ENCODE measurements at places on chromosomes 6 and 20.

DNA sequence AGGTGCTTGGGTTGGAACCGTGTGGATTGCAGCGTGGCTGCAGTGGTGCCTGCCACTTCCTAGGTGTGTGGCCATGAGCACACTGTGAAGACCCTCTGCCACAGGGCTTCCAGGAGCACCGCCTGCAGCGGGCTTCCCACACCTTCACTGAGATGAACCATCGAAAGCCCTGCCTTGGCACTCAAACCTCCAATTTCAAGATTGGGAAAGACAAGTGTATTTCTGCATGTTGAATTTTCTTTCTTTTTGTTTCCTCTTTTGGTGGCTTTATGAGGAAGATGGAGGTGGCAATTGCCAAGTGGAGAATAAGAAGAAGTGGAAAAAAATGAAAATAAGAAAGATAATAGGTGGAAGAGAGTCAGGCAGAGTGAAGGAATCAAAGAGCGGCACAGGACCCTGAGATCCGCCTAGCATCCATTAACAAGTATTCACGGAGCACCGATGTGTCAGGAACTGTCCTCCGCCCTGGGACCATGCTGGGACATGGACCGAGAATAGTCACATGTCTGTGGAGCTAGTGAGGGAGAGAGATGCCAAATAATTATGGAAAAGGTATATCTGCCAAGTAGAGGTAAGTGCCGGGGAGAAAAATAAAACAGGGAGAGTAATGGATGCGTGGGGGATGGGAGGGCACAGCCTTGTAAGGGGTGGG lies 159.9 kb downstream of the BCAS1 start:
- DNase-seq, result no peak

DNA sequence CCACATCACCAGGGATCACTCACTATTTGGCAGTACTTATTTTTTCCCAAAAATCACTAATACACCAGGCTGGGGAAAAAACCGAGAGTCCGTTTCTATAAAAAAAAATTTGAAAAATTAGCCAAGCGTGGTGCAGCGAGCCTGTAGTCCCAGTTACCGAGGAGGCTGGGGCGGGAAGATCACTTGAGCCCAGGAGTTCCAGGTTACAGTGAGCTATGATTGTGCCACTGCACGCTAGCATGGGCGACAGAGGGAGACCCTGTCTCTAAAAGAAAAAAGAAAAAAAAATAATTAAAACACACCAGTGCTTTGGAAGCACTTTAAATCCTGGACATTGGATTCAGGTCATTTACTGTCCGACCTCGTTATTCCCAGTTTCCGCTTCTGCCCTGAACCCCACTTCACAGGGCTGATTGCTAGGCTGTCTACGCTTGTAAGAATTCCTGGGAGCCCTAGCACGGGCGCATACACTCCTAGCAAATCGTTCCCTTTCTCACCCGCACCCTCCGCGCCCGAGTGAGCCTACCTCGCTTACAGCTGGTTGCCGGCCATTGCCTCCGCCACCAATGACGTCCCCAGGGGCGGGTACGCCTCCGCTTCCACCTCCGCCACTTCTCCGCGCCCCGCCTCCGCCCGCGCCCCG lies at the start of gene TPMT:
Gene TPMT (minus strand): TSS at position 571 of the 643 bp plus-strand sequence. CDS start 5,950 bp downstream, outside the sequence.
- DNase-seq, result no peak

- no peak for DNase-seq
Observed at GRCh38 chr20:46371656-46372055, 34.8 kb downstream of the ELMO2 start.

DNA sequence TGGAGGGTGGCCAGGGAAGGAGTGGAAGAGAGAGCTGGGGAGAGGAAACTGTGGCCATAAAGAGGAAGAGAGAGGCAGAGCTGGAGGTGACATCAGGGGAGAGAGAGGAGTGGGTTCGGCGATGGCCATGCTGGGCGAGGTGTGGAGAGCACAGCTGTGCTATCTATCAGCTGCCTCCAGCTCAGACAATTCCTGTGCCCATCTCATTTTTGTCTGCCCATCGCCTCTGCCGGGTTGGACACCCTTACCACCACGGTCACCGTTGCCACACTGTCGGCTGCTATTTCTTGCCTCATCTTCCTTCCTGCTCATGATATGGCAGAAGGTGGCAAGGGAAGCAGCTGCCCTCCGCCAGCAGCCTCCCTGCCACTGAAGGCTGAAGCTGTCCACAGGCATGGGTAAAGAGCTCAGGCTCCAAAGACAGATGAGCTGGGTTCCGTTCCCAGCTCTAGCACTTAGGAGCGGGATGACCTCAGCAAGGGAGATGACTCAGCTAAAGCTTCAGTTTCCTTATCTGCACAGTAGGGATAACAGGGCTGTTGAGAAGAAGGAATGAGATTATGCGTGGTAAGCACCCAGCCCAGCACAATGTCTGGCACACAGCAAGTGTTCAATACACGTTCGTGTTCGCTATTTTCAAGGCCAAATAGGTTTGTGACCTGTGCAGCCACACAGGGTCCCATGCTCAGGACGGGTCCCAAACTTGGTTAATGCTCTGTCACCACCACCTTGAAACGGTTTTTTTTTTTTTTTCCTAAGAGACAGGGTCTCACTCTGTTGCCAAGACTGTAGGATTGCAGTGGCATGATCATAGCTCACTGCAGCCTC lies 21.9 kb upstream of the TAF8 start:
- no peak for DNase-seq

DNA sequence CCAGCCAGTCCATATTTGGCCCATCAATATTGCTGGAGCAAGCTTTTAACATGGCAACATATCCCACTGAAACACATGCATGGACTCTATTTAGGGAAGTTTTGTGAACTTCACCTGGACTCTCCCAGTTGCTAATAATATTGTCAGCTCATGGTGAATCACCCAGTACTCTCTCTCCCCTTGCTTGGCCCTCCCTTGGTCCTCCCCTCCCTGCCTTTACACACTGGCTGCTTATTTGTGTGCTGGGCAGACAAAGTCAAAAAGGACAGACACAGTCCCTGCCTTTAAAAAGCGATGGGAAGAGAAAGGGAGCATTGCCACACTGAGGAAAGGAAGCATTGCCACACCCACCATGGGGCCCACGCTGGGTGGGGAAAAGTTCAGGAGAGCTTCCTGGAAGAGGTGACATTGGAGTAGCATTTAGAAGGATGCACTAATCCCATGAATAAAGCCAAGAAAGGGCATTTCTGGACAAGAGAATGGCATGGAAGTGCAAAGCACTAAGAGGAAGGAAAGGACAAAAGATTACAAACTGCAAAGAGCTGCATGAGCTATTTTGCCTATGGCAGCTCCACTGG lies 143.4 kb upstream of the EXOC2 start:
- no peak for DNase-seq

- DNase-seq, result no peak
Observed at GRCh38 chr6:139932671-139933070, 558.2 kb upstream of the CITED2 start.

GRCh38 chr20:43721429-43722152 lies 5.2 kb downstream of the GTSF1L start:
- no peak for DNase-seq

GRCh38 chr20:51969191-51969590 lies 166.9 kb upstream of the SALL4 start:
- DNase-seq, result no peak

- DNase-seq, result no peak
Observed at GRCh38 chr6:117958536-117958935, 51.5 kb downstream of the SLC35F1 start.

DNA sequence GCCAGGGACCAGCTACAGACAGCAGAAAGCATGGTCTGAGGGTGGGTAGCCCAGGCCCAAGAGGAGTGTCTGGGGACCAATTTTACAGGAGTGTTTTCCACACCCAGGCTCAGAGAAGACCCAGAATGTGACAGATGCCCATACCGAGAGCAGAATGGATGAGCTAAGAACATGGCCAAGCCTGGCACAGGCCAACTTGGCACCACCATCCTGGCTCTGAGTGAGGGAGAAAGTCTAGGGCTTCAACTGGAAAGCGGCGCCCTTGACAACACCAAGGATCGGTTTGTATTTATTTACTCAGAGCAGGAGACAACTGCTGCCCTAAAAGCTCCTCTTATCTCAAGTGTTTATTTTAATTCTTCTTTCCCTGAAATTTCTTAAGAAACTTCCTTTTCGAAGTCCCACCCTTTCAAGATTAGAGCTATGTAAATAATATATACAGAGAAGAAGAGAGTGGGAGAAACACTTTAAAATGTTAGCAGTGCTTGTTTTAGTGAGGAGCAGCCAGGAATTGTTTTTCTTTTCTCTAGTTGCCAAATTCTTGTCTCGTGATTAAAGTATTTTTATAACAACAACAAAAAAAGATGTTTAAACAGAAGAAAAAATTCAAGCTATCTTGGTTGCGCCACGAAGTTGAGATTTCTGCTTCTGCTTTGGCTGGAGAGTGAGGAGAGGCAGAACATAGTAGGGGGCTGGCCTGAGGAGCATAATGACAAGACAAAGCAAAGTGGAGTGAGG lies 16.2 kb downstream of the TNXB start:
- DNase-seq, result peak; percentile 12

- peak; percentile 5 for DNase-seq
Observed at GRCh38 chr20:50467718-50468356, 42.3 kb upstream of the PTPN1 start.

DNA sequence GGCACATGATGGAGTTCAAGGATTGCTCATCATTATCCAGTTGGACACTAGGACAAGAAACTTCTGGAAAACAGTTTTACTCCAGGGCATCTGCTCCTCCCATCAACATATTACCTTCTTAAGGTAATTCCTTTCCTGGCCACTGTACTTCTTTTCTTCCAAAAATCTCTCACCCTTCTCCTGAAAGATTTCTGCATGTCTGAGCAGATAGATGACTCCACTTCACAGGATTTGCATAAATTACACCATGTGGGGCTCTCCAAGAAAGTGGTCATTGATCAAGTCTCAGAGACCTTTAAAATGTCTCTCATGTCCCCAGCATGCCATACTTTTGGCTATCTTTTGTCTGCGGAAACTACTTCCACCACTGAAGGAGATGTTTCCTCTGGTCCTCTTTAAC lies 103.2 kb upstream of the TNFAIP3 start:
- DNase-seq, result no peak

DNA sequence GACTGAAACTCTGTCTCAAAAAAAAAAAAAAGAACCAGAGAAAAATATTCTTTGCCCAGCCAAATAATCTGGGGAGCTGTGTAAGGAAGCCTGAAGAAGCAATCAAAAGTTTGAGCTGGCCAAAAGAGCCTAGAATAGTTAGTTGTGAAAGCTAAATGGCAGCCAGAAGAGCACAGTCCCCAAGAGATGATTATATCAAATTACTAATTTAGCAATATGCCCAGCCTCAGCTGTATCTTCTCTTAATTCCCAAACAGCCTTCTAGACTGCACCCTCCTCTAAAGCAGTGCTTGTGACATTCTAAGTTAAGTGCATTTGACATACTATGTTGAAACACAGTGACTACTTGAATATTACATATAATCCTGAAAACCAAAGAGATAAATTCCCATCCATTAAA lies 38.9 kb downstream of the CDK19 start:
- no peak for DNase-seq

GRCh38 chr6:127463056-127463455 lies 3.9 kb upstream of the KIAA0408 start:
- no peak for DNase-seq

GRCh38 chr20:14418376-14418775 lies 81.0 kb upstream of the FLRT3 start:
- no peak for DNase-seq

GRCh38 chr6:84263557-84263956 lies 36.1 kb upstream of the CEP162 start:
- DNase-seq, result no peak

GRCh38 chr6:107105511-107106116 lies 9.7 kb downstream of the BEND3 start:
- no peak for DNase-seq

DNA sequence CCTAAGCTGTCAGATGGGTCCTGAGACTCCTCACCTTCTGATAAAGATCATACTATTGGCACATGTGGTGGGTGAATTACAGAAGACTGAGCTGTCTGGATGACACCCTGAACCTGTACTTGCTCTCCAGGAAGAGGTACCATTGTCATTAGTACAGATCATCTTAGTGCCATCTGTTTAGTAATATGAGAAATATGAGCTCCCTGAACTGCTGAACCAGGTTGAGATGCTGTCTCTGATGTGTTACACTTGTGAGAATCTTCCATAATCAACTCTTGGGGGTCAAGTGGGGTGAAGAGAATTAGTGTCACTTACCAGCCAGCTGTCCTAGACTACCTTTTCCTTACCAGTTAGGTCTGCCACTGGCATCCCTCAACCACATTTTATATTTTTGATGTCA lies 531.0 kb downstream of the EPHA7 start:
- no peak for DNase-seq

- no peak for DNase-seq
Observed at GRCh38 chr20:46682063-46682821, 7.0 kb downstream of the TP53RK start.

GRCh38 chr6:33744001-33744848 lies 2.5 kb downstream of the IP6K3 start:
- DNase-seq, result no peak

DNA sequence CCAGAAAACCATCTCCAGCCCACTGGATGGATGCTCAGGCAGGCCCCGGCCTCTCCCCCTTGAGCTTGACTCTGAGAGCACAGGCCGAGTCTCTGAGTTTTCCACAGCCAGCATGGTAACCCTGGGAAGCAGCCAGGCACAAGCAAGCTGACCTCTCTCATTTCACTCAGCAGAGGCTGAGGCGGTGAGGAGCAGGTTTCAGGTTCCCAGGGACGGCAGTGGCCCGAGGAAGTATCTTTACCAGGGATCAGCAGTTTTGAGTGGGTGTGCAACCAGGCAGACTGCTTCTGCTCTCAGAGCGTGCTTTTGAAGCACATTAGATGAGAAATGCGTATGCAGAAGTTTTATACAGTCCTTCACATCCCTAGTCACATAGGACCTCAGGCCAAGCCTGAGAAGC lies 12.6 kb downstream of the HCK start:
- no peak for DNase-seq

- no peak for DNase-seq
Observed at GRCh38 chr6:128259029-128259724, 261.2 kb downstream of the PTPRK start.

GRCh38 chr6:62174548-62174947 lies 111.5 kb downstream of the KHDRBS2 start:
- DNase-seq, result no peak

DNA sequence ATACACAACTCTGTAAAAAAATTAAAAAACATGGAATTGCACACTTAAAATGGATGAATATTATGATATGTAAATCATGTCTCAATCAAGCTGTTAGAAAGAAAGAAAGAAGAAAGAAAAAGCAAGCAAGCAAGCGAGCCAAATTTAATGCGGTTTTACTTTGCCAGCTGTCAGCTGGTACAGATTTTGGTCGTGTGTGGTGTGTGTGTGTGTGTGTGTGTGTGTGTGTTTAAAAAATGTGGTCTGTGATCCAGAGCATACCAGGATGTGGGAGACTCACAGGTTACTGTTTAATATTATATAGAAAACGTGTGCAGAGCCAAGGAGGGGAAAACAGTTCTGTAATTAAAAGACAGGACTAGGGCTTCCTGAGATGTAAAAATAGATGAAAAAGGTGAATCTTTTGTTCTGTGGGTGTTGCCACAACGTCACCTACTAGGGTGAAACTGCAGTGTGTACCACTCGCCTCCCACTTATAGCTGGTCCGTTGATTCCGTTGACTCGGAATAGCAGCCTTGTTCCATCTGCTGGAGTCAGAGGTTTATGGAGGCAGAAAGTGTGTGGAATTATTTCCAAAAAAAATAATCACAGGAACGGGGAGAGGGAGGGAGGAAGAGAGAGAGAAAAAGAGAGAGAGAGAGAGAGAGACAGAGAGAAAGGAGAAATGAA lies 197.7 kb downstream of the BCAS1 start:
- no peak for DNase-seq

GRCh38 chr6:127272576-127272975 lies 5.9 kb downstream of the RNF146 start:
- DNase-seq, result no peak
